ENCODE measurements at places on chromosomes 3 and 15.

DNA sequence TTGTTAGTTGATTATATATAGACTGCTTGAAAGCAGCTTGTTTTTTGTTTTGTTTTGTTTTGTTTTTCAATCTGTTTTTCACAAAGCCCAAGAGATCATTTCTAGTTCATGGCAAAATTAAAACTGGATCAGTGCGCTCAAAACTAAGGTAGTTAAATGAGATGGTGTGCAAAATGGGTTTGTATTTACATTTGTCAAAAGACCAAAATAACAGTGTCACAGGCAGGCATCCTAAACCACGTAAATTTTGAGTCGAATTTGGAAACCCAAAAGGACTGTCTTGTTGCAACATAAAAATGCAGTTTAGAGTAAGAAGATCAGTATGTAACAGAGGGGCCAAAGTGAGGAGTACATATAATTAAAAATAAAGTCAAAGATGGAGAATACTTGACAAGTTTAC lies 2.4 kb downstream of the DMXL2 start:
- no peak for DNase-seq

DNA sequence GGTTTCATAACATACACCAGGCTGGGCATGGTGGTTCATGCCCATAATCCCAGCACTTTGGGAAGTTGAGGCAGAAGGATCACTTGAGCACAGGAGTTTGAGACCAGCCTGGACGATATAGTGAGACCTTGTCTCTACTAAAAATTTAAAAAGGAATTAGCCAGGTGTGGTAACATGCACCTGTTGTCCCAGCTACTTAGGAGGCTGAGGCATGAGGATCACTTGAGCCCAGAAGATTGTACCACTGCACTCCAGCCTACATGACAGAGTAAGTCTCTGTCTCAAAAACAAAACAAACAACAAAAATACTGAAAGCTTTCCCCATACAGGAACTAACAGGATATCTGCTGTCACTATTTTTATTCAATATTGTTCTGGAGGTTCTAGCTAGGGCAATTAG lies 20.9 kb downstream of the GREM1 start:
- DNase-seq: no peak

DNA sequence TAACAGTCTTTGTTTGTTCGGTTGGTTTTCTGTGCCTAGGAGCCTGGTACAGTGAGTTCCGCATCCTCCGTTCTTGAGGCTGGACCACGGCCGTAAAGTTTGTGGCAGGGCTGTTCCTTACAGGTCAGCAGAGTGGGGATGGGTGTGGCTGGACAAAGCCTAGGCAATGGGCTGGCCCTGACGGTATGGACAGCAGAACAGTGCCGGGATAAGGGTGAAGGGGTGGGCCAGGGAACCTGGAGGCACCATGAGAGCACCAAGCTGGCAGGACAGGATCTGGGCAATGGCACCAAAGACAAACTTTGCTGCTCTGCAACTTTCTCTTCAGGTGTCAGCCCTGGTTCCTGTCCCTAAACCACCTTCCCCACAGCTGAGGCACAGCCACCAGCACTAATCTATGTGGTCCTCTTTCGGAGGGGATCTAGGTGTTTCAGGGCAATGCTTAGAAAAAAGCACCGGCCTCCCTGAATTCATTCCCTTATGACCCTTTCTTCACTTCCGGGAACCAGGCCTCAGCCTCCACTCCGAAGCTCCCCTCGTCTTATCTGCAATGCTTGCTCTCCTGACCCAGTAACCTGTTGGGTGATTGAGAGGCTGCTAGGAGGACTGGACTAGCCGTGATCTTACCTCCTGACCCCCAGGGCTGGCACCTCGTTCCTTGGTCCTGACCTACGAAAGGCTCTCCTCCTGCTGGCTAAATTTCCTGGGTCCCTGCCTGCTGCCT lies 54.4 kb downstream of the KLHL6 start:
- no peak for DNase-seq

DNA sequence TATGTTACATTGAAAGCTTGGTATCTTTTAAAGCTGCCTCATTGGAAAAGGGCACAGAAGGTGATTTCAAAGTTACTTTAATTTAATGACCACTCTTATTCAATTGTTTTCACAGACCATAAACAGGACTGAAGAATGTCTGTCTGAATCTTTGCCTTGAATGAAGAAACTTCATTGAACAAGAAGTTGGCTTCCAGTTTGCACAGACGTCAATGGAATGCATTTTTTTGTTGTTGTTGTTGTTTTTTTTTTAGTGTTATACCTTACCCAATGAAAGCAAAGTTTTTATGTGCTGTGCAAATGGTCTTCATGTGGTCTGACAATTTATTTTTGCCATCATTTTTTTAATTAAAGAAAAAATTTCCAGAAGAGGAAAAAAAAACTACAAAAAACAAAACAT lies 602.7 kb upstream of the TGFBR2 start:
- DNase-seq: no peak

DNA sequence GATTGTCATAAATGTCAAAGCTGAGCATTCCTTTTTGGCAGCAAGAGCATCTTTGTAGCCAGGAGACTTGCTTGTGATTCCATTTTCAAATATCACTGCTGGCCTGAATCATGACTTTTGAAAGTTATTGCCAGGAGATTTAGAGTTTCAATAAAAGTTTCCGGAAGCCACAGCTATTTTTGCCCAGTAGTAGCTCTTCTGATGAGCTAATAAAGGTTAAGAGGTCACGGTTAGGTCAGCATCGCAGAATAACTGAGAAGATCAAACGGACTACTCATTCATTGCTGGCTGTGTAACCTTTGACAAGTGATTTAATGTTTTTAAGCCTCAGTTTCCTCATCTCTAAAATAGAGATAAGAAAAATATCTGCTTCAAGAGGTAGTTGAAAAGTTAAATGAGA lies 105.1 kb upstream of the ETV5 start:
- DNase-seq: no peak
